ENCODE measurements at places on chromosomes 11 and 22. TPM values are rescaled to one million over a fixed set of nuclear protein-coding genes. Genes with fewer than 3 reads are reported as not detected.

DNA sequence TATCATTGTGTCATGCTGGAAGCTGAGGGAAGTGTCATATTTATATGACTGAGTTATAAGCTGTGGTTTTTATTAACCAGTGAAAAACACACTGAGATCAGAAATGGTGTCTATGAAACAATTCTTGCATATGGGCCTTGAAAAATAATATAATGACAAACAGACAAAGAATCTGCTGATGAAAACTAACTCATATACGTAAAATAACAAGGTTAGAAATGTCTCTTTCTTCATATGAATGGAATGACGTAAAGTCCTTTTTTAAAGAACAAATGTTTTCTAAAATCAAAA lies 48.8 kb upstream of the PHF21B start:
- DNase-seq: no peak

GRCh38 chr22:28892175-28892731 lies 8.9 kb downstream of the ZNRF3 start:
- DNase-seq: no peak

GRCh38 chr22:50695421-50696250 lies 23.0 kb downstream of the SHANK3 start:
- no peak for DNase-seq

RPS6KB2 gene
- 88.4 TPM for total RNA-seq

DNA sequence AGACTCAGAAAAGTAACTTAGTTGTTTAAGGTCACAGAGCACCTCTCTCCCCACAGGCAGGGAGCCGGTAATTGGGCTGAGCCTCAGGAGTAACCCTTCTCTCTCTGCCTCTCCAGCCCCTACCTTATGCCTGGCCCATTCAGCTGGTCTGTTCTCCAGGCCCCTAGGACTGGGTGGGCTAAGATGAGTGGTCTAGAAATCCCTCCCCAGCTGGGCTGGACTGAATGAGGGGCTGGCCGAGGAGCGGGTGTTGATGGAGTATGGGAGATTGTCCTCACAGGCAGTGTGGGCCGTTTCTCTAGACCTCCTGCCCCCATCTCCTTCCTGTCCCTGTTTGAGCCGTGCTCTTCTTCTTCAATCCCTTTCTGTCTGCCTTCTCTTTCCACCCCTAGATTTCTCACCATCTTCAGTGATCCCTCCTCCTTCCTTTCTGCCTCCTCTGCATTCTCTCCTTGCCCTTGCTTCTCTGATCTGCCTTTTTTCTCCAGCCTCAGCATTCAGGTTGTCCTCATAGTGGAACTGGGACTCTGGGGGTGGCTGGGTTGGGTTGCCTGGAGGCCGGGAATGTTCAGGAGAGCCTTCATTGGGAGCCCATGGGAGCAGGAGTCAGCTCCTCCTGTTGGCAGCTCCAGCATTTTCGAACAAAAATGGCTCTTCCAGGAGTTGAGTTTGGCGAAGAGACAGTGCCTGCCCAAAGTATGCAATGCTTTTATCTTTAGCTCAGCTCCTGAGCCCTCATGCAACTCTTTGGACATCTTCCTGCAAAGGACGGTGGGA lies 7.6 kb downstream of the ST3GAL4 start:
- no peak for DNase-seq

CAPRIN1 gene
- total RNA-seq: 287 TPM

ARVCF gene
- total RNA-seq: 1.4 TPM

WBP2NL gene
- 0.82 TPM for total RNA-seq

DNA sequence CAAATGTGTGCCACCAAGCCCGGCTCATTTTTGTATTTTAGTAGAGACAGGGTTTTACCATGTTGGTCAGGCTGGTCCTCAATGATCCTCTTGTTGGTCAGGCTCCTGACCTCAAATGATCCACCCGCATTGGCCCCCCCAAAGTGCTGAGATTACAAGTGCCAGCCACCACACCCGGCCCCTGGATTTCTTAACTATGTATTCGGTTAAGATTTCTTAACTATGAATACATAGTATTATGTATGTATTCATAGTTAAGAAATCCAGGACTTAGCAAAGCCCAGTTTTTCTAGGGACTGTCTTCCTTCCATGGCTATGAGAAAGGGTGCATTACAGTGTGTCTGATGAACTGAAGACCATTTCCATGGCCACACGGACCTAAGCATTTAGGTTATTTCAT lies 1.7 kb downstream of the C11orf91 start:
- no peak for DNase-seq

DNA sequence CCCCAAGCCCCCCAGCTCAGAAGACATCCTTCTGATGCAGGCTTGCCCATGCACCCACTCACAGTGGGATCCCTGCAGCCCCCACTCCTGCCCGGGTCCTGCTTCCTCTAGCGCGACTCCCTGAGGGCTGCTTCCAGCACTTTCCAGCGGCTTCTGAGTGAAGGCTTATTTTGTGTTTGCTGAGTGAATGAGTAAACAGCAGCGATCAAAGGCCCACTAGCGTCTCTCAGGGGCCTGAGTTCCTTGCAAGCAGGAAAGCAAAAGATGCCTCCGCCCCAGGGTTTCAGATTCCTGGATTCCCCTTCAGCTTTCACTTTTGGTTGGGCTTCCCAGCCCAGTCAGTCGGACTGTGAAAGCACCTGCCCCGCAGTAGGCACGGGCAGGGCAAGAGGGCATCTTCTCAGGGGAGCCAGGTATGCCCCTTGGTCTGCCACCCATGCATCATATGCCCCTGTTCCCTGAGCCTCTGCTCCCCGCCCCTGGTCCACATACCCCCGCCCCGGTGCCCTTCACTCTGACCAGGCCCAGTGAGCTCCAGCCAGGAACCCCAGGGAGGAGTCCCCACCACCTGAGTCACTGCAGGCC lies 9.2 kb downstream of the FADD start:
- DNase-seq: no peak

DNA sequence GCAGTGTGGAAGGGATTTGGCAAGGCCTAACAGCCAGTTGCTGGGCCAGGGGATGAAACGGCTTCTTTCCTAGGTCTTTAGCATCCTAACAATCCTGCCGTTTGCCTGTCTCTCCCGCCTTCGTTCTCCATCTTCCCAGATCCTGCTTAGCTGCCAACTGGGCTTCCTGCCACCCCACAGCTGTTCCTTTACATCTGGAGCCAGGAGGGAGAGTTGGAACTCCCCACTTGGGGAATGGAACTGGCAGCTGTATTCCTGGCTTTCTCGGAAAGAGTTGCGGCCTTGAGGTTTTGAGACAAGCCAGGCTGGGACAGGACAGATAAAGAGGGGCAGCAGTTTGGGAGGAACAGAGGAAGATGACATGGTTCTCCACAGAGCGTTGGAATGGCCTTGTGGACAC lies 59.6 kb downstream of the ST3GAL4 start:
- no peak for DNase-seq

GRCh38 chr11:98107736-98108135 lies 913.0 kb upstream of the CNTN5 start:
- DNase-seq: no peak

MMP11 gene
- total RNA-seq: 1.6 TPM

GGTLC2 gene
- total RNA-seq: not detected

MMP10 gene
- not detected for total RNA-seq

GRCh38 chr22:48919187-48919590 lies 908.5 kb downstream of the BRD1 start:
- no peak for DNase-seq

EFCAB6 gene
- 0.72 TPM for total RNA-seq

- DNase-seq: no peak
These were observed 217.6 kb upstream of the ANO5 start for GRCh38 chr11:21975242-21975641.

DNA sequence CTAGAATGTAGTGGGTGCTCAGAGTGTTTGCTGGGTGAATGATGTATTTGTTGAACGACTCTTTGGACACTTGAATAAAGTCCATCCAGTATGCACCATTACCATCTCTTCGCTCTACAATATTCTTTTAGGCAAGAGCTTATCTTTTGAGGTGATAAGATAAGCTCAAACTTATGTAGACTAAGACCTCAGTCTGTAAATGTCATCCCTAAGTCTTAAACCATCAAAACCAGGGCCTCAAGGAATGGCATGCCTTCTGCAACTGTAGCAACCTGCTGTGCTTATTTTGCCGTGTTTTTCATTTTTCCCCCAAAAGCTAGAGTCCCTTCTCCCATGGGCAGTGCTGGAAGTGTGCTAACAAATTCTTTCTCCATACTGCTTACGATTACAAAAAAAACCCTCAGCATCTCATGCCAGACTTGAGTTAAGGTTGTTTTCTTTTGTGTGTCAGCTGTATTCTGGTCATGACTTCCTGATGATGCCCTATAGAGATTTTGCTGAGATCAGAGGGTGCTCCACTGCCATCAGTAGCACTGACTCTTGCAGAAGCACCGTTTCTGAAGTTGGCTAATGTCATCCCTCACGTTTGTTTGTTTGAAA lies 27.8 kb downstream of the LIMK2 start:
- DNase-seq: no peak

DNA sequence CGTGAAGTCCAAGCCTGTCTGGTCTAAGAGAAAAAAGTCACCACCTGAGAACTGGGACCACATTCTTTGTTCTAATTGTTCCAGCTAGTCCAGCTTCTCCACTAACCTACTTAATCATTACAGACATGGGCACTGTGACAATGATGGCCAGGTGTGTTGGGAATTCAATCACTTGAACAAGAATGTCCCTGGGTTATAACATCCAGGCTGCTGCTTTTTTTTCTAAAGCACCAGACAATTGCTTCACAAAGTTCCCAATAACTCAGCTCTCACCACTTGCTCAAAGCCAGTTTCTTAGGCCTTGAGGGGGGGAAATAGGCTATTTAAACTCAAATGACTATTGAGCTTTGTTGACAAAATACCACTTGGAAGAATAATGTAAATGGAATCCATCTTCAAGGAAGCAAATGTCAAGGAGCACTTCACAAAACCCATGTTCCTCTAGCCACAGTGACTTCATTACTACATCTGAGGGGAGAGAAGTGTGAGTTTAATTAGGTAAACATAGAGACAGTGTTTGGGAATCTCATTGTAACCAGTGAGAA lies 80.3 kb downstream of the ME3 start:
- DNase-seq: no peak

GRCh38 chr11:68411501-68411991 lies 49.0 kb upstream of the PPP6R3 start:
- DNase-seq: no peak

GRCh38 chr11:129202646-129203045 lies 10.5 kb upstream of the ARHGAP32 start:
- no peak for DNase-seq

DNA sequence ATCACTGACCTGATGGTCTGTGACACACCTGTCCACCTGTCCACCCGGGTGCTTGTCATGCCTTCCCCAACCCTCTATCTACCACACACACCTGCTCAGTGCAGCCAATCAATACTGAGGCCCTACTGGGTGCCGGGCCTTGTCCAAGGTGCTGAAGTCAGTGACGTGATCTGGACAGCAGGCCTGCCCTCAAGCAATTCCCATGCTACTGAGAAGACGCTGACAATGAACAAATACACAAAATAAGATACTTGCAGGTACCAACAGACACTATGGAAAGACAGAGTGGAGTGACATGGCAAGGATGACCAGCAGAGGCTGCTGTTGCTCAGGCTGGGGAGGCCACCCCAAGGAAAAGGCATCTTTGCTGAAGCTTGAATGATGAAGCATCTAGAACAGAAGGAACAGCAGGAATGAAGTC lies 21.2 kb downstream of the PLAAT3 start:
- DNase-seq: no peak

GRCh38 chr22:22458896-22459588 lies 49.5 kb downstream of the ZNF280B start:
- no peak for DNase-seq

DNA sequence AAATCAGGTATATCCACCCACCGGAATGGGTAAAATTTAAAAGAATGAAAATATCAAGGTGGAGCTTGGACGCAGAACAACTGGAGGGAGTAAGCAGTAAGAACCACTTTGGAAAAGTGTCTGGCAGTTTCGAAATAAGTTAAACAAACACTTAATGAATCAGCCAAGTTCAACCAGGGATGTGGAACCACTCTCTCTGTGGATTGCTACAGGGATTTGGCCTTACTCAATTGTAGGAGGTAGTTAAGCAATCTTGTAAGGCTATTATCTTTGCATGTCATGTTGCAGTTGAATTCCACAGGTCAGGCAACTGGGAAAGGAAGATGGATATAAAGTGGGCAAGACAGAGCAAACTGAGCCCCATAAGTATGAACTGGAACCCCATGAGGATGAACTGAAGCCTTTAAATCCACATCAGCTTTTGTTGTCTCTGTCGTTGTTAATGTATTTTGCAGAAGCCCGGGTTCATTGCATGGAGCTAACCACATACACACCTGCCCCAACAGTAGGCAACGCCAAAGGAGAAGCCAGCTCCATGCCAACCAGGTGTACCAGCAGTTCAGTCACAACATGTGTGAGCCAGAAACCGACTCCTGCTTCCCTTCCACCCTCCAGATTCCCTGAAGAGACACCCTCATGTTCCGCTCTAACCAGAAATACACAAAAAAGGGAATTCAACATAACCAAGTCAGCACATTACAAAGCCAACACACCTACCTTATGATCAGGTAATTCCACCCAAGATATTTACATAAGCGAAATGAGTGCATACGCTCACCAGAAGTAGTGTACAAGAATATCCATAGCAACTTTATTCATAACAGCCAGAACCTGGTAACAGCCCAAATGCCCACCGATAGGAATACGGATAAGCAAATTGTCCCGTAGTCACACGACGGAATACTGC lies 8.0 kb upstream of the SLC43A3 start:
- no peak for DNase-seq

- peak; percentile 96 for DNase-seq
These were observed 57.9 kb downstream of the SYTL2 start for GRCh38 chr11:85752890-85753581.

- peak; percentile 10 for DNase-seq
These were observed 193.2 kb upstream of the PLET1 start for GRCh38 chr11:112453601-112454577.

VSIG10L2 gene
- total RNA-seq: not detected

- no peak for DNase-seq
These were observed 15.4 kb downstream of the CARS1 start for GRCh38 chr11:3041699-3042441.

OR5W2 gene
- total RNA-seq: not detected

GRCh38 chr22:23210428-23211170 lies 30.3 kb downstream of the BCR start:
- no peak for DNase-seq

- no peak for DNase-seq
These were observed 20.7 kb downstream of the TNKS1BP1 start for GRCh38 chr11:57303990-57304579.

WT1 gene
- total RNA-seq: not detected

GRCh38 chr11:34825315-34825669 lies 90.9 kb downstream of the APIP start:
- no peak for DNase-seq

All from CD8-positive, alpha-beta memory T cell (primary cell).